Inflammatory macrophage (primary cell): ENCODE measurements at places on chromosomes 2 and 18.
A peak's percentile ranks its signal among the peaks of the same experiment; 100 is the strongest.

- peak; percentile 86 for DNase-seq
Measured at GRCh38 chr2:191666732-191667131, 11.2 kb upstream of the NABP1 start.

DNA sequence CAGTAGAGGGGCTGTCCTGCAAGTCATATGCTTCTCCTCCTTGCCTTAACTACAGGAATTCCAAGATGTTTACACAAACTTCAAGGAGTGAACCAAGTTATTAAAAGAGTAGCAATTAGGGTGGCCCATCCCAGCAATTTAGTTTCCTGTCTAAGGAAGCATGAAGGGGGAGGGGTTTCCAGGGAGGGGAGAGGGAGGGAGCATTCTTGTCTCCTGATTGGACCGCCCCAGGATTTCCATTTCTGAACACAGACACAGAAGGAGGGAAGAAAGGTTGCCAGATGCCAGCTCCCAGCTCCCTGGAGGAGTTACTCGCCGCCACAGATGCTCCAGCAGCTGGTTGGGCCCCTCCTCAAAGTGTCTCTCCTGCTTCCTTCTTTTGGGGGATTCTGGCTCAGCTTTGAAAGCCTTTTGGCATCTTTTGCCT lies 107.6 kb downstream of the TRIB2 start:
- DNase-seq = no peak

DNA sequence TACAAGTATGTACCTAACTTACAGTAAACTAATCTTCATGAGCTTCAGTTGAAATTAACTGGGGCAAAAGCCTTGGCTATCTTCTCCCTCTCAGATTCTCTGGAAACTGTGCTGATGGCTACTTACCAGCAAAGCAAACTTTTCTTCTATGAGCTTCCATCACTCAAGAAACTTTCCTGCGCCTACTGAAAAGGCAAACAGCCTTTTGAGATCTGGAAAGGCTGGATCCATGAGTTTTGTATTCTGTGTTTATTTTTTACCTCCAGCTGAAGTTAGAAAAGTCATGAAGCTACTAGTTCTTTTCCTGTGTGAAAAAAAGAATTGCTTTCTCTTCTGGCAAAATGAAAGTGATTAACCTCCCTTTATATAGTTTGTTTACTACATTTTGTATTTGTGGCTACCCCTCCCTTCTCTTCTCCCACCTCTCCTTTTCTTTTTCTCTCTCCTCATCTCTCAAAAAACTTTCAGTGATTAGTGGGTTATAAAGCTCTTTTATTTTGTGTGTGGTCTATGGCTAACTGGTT lies 49.2 kb upstream of the RNF152 start:
- DNase-seq = no peak

GRCh38 chr2:58042486-58042970 lies 4.1 kb upstream of the VRK2 start:
- no peak for DNase-seq

DNA sequence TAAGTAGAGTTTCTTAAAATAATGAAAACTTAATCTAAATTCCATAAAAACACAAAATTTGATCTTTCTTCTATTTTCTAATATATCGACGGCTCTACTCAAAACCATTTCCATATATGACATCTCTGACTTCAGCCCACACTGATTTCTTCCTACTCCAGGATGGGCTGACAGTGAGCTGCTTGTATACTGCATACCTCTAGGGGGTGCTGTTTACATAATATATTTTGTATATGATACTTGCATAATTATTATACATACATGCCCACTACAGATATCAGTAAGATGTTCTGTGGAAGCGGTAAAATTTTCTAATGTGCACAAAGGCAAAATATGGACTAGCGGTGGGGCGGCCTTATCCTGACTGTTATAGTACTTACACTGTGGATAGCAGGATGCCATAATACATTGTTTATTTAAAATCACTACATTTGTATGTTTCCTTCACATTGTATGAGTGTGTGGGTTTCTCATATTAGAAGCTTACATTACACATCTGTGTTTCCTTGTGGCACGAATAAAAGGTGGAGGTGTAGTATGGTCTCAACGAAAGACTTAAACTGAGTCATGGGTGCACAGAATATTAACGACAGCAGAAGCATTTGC lies 66.1 kb upstream of the NXPH2 start:
- peak; percentile 50 for DNase-seq

- DNase-seq = no peak
Measured at GRCh38 chr2:38751596-38752410, 642 bp upstream of the SRSF7 start.

- no peak for DNase-seq
Measured at GRCh38 chr18:45167631-45168280, 447.5 kb upstream of the SLC14A2 start.

DNA sequence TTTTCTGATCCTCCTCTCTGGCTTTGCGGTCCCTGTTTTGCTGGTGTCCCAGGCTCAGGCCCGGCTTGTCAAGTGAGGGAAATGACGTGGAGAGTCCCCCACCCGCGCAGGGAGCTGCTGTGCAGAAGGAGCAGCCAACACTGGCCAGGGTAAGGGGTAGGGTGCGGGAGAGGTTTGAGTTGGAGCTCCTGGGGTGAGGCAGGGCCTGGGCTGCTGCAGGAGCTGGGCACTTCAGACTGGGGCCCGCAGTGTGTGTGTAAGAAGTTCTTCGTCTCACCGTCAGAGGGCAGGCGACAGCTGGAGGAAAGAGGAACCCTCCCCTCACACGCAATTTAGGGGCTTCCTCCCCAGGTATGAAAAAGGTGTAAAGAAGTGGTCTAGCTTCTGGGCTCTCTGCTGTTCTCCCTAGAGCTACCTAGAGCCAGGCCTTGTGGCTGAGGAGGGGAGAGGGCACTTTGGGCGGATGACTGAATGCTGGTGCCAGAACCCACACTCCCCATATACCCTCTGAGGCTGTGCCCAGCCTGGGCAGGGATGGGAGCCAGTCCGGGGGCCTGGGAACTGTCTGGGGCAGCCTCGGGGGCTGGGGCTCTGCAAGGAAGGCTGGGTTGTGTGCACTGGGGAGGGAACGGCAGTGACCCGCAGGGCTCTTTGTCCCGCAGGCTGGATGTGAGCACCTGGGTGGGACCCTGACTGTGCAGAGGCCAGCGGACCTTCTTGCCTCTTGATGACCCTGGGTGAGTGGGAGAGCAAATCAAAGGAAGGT lies 11.8 kb downstream of the CELF4 start:
- DNase-seq = no peak

DNA sequence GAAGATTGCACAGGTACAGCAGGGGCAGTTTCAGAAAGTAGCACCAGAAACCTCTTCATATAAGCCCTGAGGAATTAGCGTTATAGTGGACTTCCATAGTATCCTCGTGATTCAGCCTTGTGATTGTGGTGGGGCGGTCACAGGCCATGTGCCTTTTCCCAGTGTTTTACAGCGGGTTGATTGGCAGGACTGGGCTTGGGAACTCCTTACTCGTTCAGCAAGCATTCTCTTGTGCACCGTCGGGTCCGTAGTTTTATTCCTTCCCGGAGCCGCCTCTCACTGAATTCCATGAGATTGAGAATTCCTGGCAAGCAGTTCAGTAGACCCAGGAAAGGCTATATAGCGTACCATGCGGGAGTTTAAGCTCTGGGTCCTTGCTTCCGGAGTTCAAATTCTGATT lies 5.2 kb downstream of the COPS8 start:
- DNase-seq = no peak

DNA sequence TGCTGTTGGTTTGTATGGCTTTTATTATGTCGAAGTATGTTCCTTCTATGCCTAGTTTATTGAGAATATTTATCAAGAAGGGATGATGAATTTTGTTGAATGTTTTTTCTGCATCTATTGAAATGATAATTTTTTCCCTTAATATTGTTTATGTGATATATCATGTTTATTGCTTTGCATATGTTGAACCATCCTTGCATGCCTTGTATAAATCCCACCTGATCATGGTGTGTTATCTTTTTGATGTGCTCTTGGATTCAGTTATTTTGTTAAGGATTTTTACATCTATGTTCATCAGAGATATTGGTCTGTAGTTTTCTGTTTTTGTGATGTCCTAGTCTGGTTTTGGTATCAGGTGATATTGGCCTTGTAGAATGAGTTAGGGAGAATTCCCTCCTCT lies 50.8 kb downstream of the G6PC2 start:
- no peak for DNase-seq

GRCh38 chr2:1648241-1649102 lies 95.8 kb downstream of the PXDN start:
- DNase-seq = no peak

DNA sequence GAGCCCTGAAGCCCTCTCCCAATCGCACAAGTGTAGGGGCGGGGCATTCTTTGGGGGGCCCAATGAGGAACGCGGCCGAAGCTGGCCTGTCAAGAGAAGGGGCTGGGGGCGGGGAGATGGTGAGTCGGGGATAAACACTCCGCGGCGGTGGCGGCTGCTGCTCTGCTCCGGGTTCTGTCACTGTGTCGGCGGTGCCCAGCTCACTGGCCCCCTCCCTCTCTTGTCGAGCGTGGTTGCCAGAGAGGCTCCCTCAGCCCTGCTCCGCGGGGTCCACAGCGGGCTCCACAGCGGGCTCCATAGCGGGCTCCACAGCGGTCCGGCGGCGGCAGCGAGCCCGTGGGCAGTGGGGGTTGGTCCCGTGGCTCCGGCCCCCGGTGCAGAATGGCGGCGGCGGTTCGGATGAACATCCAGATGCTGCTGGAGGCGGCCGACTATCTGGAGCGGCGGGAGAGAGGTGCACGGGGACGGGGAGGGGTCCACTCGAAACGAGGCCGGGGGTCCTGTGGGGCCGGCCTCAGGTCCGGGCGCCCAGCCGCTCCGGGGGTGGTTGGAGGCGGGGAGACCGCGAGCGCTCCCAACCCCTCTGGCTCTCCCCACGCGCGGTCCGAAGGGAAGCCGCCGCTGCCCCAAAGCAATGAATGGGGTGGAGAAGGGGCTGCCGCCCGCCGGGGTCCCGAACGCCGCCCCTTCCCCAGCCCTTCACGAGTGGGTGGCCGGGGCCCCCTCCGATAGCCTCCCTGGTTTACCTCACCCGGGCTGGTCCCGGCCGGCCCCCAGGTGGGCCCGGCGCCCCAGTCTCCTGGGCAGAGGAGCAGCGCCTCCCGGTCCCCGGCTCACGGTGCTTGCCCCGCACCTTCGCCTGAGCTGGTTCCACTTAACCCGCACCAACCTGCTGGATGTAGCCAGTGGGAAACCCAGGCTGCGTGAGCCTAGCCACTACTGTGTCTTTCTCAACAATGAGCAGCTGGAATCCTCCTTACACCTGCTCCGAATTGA lies at the start of gene MXD1:
Gene MXD1 (plus strand): TSS at position 160 of the 996 bp plus-strand sequence. CDS start 222 bp downstream, at position 382.
- DNase-seq = peak; percentile 23

- no peak for DNase-seq
Measured at GRCh38 chr2:218033590-218034496, 31.0 kb upstream of the TNS1 start.

GRCh38 chr18:3827236-3827845 lies 377.4 kb downstream of the TGIF1 start:
- DNase-seq = no peak

GRCh38 chr2:56476509-56477071 lies 292.8 kb downstream of the CCDC85A start:
- no peak for DNase-seq

DNA sequence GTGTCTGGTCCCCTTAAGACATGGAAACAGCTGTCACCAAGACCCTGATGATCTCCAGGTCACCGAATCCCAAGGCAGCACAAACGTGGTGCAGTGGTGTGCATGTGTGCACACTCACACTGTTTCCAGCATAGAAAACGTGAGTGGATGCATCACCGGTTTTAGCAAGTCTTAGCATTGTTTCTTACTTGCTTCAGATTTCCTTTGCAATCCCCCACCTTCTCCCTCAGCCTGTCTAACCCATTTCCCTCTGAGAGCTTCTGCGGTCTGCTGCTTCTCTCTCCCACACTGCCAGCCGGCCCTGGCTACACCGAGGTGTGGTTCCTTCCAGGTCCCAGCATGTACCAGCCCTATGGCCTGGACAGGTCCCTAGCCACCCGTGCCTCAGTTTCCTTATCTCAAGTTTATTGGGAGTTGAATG lies 343.4 kb upstream of the HS6ST1 start:
- DNase-seq = no peak
